ENCODE measurements at places on chromosomes 3 and 15.

- DNase-seq, result no peak
Observed at GRCh38 chr15:71379893-71380292, 264.6 kb downstream of the THSD4 start.

GRCh38 chr3:127848131-127849129, 26.1 kb upstream of the MGLL start:
- no peak for DNase-seq

GRCh38 chr3:130539005-130539404, 22.0 kb downstream of the COL6A6 start:
- DNase-seq, result peak; percentile 59

DNA sequence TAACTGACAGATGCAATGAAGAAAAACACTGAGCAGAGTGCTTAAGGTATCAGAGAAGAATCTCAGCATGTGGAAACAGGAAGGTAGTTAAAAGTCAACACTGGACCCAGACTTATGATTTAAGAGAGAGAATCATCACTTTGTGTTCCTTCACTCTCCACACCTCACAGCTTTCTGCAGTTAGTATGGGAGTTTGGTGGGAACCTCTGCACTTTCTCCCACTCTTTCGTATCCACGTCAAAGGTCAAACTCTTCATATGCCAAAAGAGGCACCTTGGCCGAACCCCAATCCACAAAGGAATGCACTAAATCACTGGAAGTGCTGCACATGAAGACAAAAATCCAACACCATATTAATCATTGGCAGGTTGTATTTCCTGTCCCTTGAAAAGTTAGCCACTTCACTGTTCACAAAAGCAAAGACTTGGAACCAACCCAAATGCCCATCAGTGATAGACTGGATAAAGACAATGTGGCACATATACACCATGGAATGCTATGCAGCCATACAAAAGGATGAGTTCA, 361.2 kb downstream of the MAGI1 start:
- no peak for DNase-seq

- no peak for DNase-seq
Observed at GRCh38 chr15:92584105-92584504, 71.5 kb downstream of the FAM174B start.

DNA sequence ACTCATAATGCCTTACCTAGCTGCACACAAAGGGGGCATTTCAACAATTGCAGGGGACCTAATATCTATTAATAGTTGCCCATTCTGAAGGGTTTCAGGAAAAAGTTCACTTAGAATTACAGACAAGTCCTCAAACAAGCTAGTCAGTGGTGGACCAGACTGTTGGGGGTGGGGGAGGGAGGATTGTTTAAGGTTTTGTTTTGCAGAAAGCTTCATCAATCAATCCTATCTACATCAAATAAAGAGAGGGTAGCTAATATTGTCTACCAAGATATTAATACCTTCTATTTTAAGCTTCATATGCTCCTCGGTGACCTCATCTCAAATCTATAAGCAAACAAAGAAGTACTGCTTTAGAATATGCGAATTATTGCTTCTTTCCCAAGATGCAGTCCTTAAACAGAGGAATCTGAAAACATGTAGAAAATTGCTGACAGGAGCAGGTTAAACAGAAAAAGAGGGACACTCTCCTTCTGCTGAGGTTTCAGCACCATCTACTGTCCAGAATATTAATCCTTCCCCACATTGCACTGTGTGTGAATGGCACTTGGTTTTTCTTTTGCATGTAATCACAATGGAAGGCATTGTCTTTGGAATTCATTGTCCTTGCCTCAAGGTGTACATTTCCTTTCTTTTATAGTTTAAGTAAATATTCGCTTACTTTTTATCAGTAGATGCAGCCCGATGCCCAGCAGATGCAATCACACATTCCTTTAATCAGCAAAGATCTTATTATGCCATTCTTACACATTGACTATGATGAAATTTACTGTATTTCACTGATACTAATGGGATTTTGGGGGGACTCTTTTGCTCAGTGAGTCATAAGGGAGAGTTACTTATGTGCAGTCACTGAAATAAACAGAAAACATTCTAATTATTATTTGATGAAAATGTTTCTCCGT, 94.7 kb downstream of the IL5RA start:
- DNase-seq, result no peak

DNA sequence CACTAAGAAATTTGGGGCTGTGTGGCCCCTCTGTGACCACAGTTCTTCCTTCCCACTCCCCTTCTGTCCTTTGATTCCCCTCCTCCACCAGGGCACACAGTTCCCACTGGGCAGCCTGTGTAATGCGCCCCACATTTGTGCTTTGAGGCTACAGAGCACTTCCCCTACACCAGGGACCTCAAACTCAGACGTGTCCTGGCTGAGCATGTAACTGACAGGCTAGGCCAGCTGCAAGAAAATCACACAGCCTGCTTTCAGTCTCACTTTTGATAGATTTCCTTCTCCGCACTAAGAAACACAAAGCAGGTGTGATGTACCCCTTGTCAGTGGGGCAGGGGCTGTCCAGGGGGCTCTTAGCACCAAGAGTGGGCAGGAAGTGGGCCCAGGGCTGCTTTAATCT, 29.6 kb downstream of the PRKCD start:
- no peak for DNase-seq

DNA sequence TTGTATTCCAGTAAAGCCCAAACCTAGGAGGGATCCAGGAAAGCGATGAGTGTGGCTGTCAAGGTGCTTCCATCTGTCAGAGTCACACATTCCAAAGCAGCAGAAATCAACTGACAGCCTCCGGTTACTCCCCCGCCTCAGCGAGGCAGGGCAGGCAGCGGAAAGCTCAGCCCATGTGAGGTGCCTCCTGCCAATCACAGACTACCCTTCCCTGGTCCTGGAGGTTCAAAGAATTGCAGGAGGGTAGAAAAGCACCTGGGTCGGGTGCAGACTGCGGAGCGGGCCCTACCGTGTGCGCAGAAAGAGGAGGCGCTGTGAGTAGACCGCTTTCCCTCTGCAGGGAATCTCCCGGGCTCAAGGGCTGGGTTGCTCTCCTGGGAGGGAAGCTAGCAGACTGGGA, at the start of gene UPK1B:
Gene UPK1B, plus strand, starts transcription at position 274 of the 400 bp plus-strand sequence. CDS start 13,144 bp downstream, outside the sequence.
- DNase-seq, result no peak

DNA sequence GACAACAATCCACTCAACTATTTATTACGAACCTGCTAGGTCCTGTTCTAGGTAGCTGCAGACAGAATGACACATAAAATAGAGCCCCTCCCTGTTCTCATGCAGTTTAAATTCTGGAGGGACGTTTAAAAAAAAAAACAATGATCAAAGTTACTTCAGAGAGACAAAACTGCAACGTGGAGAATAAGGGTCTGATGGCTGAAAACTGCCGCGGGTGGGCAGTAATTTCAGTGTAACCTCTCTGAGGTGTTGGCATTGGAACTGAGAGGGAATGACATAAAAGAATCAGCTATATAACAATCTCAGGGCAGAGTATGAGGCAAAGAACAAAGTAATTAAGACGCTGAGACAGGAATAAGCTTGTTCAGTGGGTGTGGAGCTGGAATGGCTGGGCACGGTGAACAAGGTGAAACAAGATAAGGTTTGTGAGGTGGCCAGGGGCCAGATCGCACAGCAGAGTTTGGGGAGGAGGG, 19.5 kb downstream of the TBL1XR1 start:
- no peak for DNase-seq

DNA sequence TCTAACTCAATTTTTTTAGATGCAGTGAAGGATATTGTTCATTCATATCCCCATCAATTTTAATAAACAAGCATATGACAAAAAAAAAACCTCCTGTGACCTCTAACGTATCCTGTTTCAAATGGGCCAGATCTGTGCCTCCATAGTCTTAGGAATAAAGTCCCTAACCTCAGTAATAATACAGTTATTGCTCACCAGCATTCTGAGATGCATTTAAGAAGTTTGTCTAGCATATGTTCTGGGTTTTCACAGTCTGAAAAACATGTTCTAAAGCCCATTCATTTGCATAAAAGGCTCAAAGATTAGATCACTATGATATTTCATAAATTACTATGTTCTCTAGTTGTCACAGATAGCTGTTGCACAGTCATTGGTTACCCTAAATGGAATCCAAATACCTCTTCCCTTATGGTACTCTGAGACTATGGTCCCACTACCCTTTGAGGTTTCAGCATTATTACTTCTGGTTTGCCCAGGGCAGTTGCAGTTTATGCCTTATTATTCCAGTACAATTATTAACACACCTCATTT, 190.1 kb downstream of the ZIC4 start:
- no peak for DNase-seq

DNA sequence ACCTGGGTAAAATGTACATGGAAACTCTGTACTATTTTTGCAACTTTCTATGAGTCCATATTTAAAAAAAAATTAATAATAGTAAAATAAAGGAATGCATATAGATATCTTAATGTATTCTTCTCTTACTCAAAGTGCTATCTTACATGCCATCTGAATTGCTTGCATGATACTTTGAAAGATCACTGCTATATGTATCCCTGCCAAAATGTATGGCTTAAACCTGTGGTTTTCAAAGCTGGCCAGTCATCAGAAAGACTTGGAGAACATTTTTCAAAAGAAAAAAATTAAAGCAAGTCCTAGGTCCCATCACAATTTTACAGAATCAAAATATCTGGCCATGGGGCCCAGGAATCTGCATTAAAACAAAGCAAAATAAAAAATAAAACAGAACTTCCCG, 262.1 kb downstream of the LPP start:
- no peak for DNase-seq

DNA sequence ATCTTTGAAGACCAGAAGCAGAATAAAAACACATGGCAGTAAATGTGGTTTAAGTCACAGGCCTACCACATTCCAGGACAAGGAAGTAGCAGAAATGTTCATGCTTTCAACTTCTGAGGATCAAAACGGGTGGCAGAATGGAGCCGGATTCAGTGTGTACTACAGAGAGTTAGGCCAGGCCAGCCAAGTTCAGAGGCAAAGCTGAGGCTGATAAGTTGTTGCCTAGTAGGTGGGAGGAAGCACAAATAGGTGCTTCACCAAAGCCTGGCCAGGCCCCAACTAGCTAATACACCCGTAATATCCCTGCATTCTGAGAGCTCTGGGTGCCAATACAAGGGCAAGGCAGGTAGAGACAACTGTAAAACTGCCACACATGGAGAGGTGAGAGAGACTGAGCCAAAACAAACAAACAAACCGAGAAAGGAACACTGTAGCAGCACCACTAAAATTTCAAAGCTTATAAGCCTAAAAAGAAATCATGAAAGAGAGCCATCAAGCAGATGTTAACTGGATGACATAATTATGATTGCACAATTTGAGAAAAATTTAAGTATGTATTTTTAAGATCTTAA, 156.4 kb upstream of the CBLB start:
- no peak for DNase-seq

DNA sequence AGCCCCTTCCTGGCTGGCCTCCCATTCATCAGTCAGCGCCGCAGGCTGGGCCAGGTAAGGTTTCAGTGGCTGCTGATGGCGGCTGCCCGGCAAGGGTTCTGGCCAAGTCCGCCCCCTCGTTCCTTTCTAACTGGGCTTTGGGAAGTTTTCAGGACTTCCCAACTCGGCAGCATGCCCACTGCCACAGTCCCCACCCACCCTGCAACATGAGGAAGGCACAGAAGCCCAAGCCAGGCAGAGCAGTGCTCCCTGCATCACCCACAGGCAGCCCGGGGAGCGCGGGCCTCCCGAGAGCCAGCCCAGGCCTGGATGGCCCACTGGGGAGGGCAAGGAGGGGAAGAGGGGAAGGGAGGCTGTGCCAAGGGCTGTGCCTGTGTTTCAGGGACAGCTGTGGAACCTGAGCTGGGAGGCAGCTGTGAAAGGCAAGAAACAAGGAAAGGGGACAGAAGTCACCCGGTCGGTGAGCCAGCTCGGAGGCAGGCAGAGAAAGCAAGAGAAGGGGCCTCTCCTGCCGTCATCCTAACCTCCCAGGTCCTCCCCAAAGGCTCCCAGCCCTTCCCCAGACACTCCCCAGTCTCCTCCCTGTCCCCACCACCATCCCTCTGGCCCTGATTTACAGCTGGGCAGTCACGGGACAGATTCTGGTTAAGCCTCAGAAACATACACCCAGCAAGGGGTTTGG, 73.9 kb downstream of the CPN2 start:
- DNase-seq, result no peak

- DNase-seq, result no peak
Observed at GRCh38 chr3:9179826-9180763, 69.4 kb downstream of the SRGAP3 start.

GRCh38 chr3:146382386-146382785, 87.0 kb downstream of the PLSCR2 start:
- DNase-seq, result no peak

DNA sequence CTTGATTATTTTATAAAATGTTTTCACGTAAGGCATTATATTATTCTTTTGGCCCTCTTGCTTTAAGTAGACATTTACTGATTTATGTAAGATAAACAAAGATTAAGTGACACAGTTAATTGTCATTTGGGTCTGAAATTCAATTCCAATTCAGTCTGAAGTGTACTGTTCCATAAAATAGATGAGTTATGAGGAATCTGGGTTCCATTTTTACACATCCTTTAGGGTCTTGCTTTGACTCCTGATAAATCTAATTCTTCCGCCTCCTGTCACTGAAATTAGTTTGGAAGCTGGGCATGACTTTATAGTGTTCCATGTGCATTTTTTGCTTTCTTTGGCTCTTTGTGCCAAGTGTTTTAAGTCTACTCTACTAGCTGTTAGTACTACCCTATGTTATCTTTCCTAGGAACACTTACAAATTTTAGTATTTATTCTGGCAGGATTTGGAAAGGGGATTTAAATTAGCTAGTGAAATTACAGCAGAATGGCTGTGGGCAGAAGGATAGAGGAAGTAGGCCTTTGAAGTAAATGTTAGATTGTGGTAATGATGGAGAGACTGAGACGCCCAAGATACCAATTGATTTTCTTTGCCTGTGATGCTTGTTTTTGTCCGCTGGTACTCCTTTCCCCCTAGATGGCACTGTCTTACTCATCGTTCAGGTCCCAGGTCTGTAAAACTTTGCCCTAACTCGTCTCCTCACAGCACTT, 14.3 kb downstream of the ARL8B start:
- no peak for DNase-seq

DNA sequence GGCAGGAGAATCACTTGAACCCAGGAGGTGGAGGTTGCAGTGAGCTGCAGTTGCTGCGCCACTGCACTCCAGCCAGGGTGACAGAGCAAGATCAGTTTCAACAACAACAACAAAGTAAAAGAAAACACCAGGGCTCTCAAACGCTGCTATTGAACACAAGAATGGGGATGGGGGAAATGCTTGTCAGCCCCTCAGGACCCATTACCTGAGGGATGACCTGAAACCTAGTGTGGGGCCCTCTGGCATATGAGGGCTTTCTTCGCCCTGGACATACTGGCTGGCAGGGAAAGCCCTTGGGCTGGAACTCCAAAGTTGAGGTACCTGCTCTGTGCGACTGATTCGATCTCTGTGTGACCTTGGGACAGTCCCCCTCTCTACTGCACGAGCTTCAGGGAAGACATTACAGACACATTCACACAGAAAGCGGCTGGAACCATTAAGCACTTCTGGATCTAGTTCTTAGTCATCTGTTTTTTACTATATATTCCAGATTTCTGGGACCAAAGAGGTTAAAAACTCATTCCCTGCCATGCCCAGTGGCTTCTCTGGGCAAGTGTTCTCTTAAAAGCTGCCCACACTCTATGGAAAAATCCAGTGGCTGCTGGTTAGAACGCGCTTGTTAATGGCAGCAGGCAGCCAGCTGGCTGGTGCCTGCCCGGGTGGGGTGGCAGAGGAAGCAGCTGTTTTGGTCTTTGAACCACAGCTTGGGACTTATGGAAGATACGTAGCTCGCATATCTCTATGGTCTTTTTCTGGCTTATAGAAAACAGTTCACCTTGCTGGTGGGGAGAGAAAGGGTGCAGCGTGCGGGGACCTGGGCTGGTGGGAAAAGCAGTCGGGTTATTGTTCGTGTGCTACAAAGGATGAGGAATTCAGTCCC, 57.2 kb downstream of the ATP1B3 start:
- DNase-seq, result no peak

- DNase-seq, result no peak
Observed at GRCh38 chr3:177102553-177102952, 94.7 kb downstream of the TBL1XR1 start.

Measured in stimulated activated CD8-positive, alpha-beta memory T cell treated with anti-CD3 and anti-CD28 coated beads, Interleukin-4, amount 100 ng/mL, for 48 hours (primary cell).